ENCODE measurements at places on chromosomes 7 and 10.

GRCh38 chr10:98404571-98405359 is 10.2 kb downstream of the PYROXD2 start:
- no peak for DNase-seq

DNA sequence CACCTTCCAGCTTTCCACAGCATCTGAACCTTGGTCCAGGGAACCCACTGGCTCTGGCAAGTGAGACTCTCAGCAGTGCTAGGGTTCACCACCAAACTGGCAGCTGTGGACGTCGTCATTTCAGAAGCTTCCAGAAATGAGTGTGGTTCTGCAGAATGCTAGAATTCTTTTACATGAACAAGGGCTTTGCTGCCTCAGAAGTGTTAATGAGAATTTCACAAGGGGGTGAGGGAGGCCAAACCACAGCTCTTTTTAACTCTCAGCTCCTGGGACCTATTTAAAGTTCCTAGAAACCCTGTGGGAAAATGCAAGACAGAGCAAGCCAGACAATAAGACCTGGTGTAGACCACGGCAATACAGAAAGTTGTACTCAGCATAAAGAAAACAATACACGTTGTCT is 129.3 kb upstream of the BET1 start:
- no peak for DNase-seq

DNA sequence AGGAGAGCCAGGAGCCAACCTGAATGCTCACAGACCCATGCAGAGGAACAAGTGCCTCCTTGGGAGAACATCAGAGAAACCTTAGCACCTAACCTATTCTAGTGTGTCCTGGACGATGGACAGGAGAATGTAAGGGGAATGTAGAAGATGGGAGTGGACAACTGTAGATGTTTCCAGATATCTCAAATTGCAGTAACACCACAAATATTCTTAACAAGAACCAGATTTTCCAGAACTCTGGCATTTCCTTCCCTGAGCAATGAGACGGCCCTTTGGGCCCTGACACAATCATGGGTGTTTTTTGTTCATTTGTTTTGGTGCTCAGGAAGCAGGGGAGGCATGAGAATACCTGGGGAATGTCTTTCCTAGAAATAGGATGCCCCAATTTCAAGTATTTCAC is 196.1 kb upstream of the PRSS1 start:
- no peak for DNase-seq

DNA sequence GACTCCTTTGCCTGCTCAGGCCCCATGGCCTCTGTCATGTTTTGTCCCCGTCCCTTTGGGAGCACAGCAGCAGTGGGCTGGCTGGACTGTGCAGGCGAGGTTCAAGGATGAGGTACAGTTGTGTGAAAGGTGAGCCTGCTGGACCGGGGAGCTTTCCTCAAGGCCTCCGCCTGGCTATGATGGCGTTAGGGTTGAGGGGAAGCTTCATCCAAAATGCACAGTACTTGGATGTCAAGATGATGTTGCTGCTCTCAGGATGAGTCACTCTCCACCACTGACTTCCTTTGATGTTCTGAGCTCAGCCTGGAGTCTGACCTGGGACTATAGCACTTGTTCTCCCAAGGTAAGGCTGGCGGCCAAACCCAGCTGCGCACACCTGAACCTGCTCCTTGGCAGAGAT is 152.7 kb upstream of the SHH start:
- DNase-seq: no peak

DNA sequence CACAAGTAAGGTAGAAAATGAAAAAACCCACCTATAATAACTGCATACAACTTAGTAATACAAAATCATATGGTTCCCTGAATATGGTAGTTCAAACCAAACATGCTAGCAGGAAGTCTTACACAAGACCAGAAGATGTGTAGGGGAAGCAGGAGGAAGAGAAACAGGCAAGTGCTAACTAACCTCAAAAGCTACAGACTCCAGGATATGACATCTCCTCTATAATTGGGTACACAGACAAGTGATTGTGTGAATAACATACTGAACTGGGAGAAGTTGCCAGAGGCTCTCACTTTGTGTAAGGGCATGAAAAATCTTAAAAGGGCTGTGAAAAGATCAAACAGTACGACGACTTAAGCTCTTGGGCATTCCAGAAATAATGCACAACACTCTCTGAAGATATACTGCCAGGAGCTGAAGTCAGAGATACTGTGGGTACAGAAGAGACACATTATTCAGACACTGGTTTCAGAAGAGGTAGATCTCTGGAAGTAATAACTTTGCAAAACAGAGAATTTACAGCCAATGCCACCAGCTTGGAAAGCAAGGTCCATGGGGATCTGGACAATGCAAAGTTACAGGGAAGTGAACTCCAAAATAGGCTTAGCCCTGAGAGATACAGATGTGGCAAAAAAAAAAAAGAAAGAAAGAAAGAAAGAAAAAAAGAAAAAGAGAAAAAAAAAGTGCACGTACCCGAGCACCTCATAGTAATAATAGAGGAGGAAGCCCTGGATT is 767.2 kb downstream of the TNS3 start:
- no peak for DNase-seq

- no peak for DNase-seq
Measured at GRCh38 chr7:44167920-44168319, 21.3 kb downstream of the GCK start.

GRCh38 chr10:77304192-77304591 is 333.4 kb downstream of the KCNMA1 start:
- DNase-seq: no peak

DNA sequence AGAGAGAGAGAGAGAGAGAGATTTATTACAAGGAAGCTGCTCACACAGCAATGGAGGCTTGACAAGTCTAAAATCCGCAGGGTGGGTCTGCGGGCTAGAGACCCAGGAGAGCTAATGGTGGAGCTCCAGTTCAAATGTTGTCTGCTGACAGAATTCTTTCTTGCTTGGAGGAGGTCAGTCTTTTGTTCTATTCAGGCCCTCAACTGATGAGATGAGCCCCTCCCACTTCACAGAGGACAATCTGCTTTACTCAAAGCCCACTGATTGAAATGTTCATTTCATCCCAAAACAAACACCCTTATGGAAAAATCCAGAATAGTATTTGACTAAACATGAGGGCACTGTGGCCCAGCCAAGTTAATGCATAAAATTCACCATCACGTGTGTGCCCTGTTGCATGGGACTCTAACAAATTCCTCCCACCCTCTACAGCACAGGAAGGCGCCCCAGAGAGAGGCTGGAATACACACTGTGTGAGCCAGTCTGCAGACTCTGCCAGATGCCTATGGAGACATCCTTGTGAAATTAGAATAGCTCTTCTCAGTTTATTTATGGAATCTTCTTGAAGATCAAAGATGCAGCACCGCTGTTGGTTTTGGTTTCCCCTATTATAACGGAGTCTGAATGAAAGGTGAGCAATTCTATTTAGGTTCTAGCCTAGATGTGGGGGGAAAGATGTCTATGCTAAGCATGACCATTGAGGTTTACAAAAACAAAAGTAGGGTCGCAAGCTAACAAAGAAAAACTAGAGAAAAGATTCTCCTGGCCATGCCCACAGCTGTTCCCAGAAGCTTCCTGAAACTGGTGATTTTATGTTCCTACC is 123.0 kb upstream of the SFMBT2 start:
- DNase-seq: no peak

GRCh38 chr7:111401516-111401915 is 160.8 kb downstream of the IMMP2L start:
- no peak for DNase-seq

- no peak for DNase-seq
Measured at GRCh38 chr10:123958241-123958640, 66.6 kb upstream of the CPXM2 start.

GRCh38 chr10:44017483-44018145 is 367.3 kb downstream of the CXCL12 start:
- DNase-seq: no peak

GRCh38 chr10:93071674-93072224 is 1.9 kb upstream of the CYP26A1 start:
- DNase-seq: peak; percentile 70

DNA sequence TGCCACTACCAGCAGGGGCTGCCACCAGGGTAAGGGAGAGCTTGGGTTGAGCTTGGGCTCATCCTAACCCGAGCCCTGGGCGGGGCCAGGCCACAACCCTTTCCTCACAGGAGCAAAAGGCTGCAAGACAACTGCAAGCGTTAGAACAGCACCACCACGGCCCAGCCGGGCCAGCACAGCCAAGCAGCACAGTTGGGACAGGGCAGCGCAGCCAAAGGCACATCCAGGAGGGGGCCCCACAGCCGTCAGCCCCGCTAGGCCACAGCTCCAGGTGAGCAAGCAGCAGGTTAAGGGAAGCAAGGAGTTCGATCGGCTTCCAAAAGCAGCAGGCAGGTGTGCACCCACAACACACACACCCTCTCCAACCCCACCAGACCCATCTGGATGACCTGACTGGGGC is 7.0 kb upstream of the NDST2 start:
- DNase-seq: no peak

GRCh38 chr10:128086003-128086863 is 40.0 kb downstream of the MKI67 start:
- DNase-seq: no peak

GRCh38 chr7:30406664-30407425 is 71.7 kb downstream of the NOD1 start:
- no peak for DNase-seq

Data from HepG2 (cell line).